ENCODE measurements at places on chromosomes 7 and 10.

DNA sequence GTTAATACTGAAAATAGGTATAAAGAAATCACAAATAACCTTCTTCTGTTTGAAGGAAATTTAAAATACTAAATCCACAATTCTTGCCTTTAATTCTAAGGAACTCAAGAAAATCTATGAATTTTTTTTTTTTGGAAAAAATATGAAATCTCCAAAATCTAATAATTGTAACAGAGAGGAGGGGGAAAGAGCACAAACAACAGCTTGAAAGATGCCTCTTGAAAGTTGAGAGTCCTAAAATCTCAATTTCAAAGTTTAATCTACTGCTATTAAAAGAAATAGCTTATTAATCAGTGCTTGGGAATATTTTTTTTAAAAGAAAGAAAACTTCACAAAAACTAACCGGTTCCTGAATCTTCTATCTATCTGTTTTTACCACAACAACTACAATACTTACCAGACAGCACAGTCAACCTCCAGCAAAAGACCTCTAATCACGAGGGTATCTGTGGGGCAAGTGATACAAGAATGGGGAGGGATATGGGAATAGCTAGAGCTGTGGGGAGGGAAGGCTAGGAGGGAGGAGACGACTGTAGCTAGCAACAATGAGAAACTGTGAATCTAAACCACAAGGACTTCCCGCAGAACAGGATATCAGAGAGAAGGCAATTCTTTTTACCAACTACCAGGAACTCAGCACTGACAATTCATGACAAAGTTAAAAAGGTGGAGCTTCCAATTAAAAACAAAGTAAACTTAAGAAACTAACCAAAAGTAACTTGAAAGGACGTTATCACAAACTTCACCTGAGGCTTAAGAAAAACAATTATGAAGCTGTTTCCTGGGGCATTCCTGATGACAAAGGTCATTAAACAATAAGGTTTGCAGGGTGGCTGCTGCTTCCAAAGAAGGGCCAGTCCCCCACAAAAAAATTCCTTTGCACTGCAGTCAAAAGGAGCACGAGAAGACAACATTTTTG is at the start of gene USP54:
TSS of gene USP54 (minus strand) at position 462 of the 919 bp plus-strand sequence. CDS start 15,684 bp downstream, outside the sequence.
- no peak for DNase-seq

- no peak for DNase-seq
Observed at GRCh38 chr7:30027740-30028215, 434 bp upstream of the PLEKHA8 start.

DNA sequence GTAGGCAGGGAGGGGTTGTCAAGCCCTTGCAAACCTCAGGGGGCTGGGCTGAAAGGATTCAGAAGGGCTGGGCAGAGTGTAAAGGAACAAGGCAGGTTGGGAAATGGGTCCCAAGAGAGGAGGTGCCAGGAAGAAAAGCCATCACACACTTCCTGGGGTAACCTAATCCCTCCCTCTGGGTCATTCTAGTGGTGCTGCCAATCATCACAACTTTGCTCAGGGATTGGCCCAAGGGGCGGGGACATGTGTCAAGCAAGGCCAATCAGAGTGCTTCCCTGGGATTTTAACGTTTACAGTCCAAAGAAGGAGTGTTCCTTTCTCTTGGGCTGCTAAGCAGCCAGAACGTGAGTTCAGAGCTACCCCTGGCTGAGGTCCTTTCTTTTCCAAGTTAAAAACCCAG is 57.1 kb upstream of the NPTX2 start:
- no peak for DNase-seq

DNA sequence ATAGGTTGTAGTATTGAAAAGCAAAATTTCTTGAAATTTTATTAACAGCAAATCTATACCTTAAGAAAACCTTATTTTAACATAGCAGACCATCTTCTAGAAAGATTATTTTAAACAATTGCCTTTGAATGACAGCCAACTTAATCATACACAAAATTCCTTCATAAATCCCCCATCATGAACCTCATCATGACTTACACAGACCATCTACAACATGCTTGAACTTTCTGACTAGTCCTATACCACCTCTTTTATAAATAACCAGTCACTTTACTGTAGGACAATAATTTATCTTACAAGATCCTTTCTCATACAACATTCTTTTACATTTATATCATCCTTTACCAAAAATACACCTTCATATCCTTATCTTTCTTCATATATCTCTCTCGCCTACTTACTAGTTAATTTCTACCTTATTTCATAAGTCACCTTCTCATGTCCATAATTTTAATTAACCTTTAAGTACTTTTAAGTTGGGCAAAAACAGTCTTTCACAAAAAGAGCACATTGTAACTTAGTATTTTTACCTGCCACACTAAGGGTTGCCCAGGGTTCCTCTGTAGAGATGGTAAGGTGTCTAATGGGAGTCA is 16.6 kb upstream of the PTN start:
- DNase-seq: no peak

DNA sequence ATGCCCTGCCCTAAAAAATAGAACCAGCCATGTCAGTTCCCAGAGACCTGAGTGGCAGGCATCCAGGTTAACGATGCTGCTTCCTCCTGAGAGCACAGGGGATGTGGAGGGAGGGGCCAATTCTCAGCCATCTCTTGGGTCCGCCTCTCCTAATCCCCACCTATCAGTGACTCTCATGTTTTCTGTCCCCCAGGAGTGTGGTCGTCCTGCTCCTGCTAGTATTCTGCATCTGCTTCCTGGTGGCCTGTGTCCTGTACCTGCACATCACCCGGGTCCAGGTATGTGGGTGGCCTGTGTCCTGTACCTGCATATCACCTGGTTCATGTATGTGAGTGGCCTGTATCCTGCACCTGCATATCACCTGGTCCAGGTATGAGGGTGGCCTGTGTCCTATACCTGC is 105.3 kb downstream of the ADCY1 start:
- no peak for DNase-seq

GRCh38 chr7:118312966-118313365 is 88.5 kb downstream of the ANKRD7 start:
- DNase-seq: no peak

DNA sequence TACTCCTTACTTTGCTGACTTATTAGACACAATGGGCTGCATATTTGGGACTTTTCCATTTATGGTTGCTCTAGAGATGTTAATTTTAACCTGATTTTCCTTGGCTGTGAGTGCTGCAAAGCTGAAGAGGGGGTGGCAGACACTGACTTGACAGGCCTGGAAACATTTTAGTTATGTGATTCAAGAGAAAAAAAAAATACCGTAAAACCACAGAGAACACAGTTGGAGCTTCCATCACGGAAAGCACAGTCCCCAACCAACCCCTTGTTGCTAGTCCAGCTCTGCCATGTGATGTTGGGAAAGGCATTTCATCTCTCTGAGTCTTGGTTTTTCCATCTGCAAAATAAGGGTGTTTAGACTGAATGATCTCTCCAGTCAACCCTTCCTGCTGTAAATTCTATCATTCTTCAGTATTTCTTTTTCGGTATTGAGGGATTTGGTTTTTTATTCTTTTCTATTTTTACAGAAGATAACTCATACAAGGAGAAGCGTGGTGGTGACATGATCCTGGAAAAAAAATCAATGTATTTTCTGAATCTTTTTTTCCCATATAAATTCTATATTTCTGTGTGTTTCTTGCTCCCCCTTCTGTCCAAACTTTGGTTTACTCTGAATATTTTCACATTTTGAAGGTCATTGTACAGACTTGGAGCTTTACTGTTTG is 246.1 kb downstream of the REEP3 start:
- DNase-seq: no peak

- no peak for DNase-seq
Observed at GRCh38 chr10:42623929-42624328, 14.4 kb downstream of the ZNF33B start.

GRCh38 chr7:44897309-44897708 is 12.0 kb upstream of the PURB start:
- no peak for DNase-seq

- no peak for DNase-seq
Observed at GRCh38 chr10:75048669-75049098, 62.8 kb upstream of the SAMD8 start.

DNA sequence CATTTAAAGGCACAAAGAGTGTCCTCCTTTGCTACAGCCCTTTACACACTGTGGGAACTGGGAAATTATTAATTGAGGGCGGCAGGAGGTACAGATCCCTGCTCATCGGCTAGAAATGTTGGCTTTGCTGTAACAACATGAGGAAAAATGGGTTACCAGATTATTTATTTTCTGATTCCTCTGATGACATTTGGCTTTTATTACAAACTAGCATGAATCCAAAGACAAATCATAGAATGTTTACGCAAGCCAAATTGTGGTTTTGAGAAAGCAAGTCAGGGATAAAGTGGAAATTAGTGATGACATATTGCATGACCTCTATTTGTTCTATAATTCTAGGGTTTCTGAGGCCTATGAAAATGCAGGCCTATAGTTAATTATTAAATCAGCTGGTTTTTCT is 126.1 kb upstream of the TMEM196 start:
- no peak for DNase-seq

DNA sequence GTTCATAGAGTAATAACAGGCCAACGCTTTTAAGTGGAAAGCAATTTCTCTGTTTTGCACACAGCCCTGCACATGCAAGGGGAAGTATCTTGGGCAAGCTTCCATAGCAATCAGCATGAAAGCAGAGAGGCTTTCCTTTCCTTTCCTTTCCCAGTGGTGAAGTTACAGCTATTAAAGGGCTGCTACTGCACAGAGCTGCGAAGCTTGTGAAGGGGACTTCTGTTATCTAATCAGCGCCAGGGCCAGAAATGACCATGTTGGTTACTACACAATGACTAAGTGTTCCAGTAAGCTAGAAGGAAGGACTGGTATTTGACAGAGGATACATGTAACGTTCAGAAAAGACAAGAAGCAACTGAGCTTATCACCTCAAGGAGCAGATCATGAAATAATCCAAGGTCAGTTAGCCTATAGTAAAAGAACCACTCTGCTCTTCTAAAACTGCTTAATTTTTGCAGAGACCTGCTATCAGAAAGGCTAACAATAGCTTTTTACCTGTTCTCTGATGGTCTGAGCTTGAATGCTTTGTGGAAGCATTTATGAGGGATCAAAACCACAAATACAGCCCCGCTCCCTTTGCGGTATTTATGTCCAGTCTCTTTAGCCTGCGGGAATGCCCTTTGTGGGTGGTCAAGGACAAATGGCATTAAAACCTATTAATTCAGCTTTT is 45.9 kb downstream of the SGMS1 start:
- no peak for DNase-seq

- DNase-seq: peak; percentile 82
Observed at GRCh38 chr7:44767912-44768627, 19.4 kb downstream of the ZMIZ2 start.

DNA sequence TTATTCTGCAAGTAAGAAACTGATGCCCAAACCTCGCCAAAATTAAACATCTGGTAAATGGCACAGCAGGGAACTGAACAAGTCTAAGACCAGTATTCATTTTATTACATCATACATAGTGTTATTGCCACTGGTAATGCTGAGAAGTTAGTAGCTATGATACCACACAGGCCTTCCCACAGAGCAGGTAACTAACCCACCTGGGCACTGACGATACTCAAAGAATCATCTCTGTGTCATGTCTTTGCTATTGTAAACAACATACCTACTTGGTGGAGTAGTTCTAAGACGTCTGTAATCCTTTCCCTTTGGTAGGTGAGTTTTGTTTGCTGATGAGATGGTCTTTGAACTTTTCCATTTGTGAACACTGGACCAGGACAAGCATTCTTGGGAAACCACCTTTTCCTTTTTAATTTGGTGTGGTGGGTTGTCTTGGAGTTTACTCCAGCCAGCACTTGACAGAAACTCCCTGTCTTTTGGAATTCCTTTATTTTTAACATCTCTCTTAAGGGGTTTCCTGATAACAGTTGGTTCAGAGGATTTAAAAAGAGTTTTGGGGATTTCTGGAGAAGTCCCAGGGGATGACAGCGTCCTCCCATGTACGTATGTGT is 40.9 kb downstream of the PDSS1 start:
- DNase-seq: no peak

GRCh38 chr10:60000747-60001146 is 94.4 kb upstream of the CCDC6 start:
- no peak for DNase-seq

GRCh38 chr7:141792526-141792925 is 2.5 kb downstream of the TAS2R5 start:
- DNase-seq: no peak

DNA sequence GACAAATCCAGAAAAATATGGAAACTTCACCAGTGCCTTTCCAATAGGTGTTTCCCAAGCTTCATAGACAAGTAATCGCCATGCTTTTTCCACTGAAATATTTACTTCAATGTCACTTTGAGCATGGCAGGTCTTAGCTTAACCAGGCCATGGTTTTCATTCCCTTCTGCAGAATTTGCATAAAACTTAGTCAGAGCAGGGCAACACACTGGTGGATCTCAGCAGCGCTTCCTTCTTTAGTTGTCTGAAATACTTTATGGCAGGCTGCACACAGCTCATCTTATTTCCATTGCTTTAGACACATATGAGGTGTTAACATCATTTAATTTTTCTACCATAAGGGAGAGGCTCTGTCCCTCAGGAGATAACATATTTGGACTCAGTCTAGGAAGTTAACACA is 102.9 kb upstream of the AHR start:
- no peak for DNase-seq

DNA sequence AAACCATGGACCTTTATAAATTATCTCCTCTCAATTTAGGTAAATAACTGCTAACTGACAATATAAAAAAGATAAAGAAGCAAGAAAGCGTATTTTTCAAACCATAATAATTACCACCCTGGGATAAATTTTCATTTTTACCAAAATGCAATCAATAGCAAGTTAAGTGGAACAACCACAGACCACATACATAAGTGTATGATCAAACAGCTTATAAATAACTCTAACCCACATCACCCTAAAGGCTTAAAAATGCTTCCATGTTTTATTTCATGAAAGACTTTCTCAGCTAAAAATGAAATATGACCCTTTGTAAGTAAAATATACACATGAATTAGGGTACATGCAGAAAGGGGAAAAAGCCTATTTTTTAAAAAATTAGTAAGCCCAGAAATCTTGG is 156.5 kb downstream of the SGMS1 start:
- DNase-seq: no peak

DNA sequence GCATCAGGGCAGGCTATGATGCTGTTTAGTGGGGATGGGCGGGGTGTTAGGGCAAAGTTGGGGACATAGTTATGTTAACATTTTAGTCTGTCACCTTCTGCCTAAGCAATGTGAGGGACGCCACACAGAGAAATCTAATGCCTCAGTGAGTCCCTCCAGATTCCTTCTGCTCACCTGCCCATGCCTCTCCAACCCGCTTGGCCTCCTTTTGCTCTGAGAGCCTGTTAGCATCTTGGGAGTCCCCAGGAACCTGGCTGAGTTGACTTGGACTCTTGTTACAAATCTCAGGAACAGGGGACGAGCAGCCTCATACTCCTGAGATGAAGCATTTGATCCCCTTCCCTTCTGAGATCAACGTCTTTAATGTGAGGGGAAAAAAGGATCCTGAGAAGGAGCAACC is 336.8 kb downstream of the CCSER2 start:
- no peak for DNase-seq

GRCh38 chr10:122018491-122018890 is 29.5 kb downstream of the TACC2 start:
- DNase-seq: no peak

Measured in ovary (tissue), 10 donors.